ENCODE measurements at places on chromosomes 2 and 18.
A peak's percentile ranks its signal among the peaks of the same experiment; 100 is the strongest.

- no peak overlapping the region for H3K27ac ChIP-seq
- no peak overlapping the region for H3K4me3 ChIP-seq
- H3K36me3 ChIP-seq = no peaks in the 10 kb centered on the region
- DNase-seq = no peak
Measured at GRCh38 chr2:98258906-98259305, 87.3 kb upstream of the CNGA3 start.

DNA sequence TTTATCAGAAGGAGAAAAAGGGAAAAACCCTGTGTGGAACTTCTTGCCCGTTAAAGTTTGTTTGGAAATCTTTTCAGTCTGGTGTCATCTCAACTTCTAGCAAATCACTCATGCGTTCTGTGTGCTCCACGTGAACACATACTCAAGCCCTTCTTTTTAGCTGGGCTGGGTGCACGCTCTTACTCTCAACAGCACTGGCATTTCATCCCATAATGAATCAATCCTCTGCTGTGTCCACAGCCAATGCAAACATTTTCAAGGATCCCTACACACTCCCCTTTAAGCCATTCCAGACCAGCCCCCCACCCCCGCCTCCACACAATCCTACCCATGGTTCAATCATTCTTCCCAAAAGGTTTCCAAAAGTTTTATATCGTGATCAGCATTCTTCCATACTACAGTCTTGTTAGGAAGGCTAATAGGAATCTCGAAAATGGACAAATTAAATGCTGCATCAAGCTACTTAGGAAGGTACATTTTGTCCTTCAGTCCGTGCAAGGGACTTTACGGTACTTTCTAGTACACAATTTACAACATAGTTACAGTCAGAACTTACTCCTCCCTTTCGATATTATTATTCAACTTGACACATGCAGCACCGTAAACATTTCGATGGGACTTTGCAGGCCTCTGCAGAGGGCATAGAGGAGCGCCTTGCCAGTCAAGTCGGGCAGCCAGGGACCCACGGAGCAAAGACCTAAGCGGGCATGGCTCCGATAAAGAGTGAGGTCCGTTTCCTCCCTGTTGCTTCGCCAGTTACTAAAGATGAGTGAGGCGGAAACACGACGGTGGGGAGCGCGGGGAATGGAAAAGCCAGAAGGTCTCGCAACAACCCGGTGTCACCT is 1.4 kb downstream of the PTGR3 start:
- H3K4me1 ChIP-seq = peaks cover 32% of the 10 kb centered on the region
- peak overlapping the region; percentile 95 for H3K4me3 ChIP-seq
- H3K27me3 ChIP-seq = no peaks in the 10 kb centered on the region
- peak; percentile 35 for DNase-seq
- no peak overlapping the region for H3K27ac ChIP-seq

- no peaks in the 10 kb centered on the region for H3K27me3 ChIP-seq
- DNase-seq = peak; percentile 61
- peak overlapping the region; percentile 41 for H3K27ac ChIP-seq
- H3K4me1 ChIP-seq = peaks cover 7% of the 10 kb centered on the region
- peaks cover 33% of the 10 kb centered on the region for H3K36me3 ChIP-seq
- H3K4me3 ChIP-seq = no peak overlapping the region
Measured at GRCh38 chr2:215367662-215368492, 56.0 kb downstream of the ATIC start.

DNA sequence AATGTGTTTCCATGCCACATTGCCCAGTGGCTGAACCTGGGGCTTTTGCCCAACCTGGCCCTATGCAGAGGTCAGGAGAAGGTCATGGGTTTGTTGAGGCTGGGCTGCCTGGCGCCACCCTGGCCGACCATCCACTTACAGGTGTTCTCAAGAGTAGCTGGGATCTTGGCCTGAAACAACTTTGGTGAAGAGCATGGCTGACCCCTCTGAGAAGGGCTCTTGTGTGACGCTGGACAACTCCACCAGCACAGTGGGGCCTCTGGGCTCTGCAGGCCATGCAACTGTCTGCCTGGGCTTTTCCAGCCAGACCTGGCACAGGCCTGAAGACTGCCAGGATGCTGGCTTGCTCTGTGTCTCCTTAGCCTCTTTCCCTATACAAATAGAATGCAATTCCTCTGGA is 76.4 kb upstream of the ZNG1B start:
- DNase-seq = no peak
- H3K27me3 ChIP-seq = no peaks in the 10 kb centered on the region

DNA sequence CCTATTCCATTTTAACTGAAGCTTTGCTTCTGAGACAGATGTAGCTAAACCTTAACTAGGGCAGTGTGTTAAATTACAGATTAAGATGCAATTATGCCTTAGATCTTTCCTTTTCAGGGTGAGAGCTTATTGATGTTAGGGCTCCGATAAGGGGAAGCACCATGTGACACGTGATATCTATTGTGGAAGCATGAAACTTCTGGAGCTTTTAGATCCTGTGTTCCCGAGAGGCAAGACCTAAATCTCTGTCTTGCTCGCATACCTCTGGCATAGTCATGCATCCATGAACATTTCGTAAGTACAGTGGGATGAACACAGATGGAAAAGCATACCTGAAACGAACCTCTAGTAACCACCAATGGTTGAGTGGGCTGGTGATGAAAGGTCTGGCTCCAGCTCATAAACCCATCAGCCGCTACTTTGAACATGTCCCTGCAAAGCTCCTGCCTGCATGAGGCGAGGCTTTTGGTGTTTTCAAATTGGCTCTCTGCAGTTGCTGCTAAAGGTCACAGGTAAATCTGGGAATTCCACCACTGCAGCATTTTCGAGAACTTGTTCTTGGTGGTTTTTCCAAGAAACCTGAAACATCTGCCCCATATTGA is 3.7 kb upstream of the NRP2 start:
- no peaks in the 10 kb centered on the region for H3K36me3 ChIP-seq
- no peaks in the 10 kb centered on the region for H3K27me3 ChIP-seq
- H3K4me3 ChIP-seq = no peak overlapping the region

DNA sequence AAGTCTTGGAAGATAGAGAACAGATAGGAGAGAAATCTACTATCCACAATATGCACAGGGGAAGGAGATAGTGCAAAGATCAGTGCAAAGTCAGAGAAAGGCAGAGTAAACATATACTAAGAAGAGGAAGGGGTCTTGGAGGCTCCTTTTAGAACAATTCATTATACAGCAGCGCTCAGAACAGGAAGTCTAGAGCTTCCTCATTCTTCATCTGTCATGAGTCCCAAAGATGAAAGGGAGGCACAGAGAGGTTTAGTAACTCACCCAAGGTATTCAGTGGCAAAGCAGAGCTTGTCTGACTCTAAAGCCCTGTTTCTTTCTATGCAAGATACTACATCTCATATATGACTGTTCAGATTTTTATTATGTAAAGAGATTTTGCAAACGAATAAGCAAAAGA is 1.4 kb downstream of the SP110 start:
- H3K27ac ChIP-seq = no peak overlapping the region
- H3K4me1 ChIP-seq = peaks cover 5% of the 10 kb centered on the region
- H3K36me3 ChIP-seq = peaks cover 33% of the 10 kb centered on the region
- H3K4me3 ChIP-seq = no peak overlapping the region
- no peak for DNase-seq

- no peak overlapping the region for H3K27ac ChIP-seq
- H3K36me3 ChIP-seq = peaks cover 10% of the 10 kb centered on the region
- no peak for DNase-seq
- peaks cover 11% of the 10 kb centered on the region for H3K4me1 ChIP-seq
- H3K4me3 ChIP-seq = no peak overlapping the region
Measured at GRCh38 chr18:76480913-76481312, 14.1 kb downstream of the ZNF516 start.

DNA sequence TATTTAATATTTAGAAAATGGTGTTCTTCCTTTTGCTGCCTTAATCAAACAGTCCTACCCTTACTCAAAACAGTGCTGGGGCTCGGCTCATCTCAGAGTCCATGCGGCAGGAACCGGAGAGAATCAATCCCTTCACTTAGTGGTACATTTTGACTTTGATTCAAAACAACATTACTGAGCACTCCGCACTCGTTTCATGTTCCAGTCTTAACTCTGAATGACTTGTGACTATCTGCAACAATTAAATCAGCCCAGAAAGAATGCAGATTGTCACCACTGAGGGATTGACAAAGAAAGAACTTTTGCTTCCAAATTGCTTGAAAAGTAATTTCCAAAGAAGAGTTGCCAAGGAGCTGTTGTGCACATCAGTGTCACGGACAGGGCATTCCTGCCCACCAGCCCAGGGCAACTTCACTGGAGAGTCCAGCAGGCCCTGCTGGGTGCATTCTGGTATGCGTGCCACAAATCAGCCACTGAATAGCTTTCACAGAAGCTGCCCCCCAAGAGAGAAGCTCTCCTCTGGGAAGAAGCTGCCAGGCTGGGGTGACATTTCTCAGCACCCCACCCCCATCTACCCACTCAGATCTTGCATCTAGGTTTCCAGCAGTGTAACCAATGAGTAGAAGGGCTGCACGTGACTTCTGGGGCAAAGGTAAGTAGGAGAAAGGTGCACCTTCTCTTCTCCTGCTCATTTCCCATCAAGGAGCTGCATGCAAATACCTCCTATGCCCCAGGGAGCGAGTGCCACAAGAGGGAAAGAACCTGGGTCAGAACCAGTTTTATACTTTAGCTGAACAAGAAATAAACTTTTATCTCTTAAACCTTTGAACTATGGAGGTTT is 84.6 kb upstream of the ATP8B1 start:
- no peaks in the 10 kb centered on the region for H3K36me3 ChIP-seq
- H3K27me3 ChIP-seq = no peaks in the 10 kb centered on the region
- H3K4me1 ChIP-seq = peaks cover 7% of the 10 kb centered on the region
- no peak overlapping the region for H3K27ac ChIP-seq
- no peak overlapping the region for H3K4me3 ChIP-seq
- no peak for DNase-seq

DNA sequence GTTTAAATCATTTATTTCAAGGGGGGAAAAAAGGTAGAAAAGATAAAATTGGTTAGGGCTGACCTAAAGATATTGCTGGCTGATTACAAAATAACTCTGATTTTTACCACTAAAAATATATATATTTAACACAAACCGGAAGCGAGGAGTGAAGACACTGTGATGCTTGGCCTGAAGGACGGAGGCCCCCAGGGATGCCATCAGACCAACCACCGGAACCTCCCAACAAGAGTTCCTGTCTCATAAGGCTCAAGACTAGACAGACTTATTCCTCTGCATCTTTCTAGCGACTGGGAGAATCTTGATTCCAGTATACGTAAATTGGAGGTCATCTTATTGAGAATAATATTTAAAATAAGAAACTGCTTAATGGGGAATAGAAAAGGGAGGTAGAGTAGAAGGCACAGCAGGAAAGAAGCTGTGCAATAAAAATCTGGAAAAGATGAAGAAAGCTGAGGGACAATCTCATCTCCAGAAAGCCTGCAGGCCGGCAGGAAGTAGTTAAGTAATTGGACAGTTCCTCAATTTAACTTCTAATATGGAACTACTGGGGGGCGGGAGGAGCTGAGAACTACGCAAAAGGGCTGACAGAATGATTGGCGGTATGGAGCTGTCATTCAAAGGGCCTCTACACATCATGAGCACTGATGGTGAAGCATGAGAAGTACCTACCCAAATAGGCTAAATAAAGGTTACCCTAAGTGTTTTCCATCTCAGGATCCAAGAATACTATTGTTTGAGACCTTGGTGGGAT is 91.1 kb downstream of the DTNB start:
- no peak for DNase-seq
- H3K4me3 ChIP-seq = no peak overlapping the region
- H3K4me1 ChIP-seq = peaks cover 3% of the 10 kb centered on the region
- no peaks in the 10 kb centered on the region for H3K27me3 ChIP-seq

DNA sequence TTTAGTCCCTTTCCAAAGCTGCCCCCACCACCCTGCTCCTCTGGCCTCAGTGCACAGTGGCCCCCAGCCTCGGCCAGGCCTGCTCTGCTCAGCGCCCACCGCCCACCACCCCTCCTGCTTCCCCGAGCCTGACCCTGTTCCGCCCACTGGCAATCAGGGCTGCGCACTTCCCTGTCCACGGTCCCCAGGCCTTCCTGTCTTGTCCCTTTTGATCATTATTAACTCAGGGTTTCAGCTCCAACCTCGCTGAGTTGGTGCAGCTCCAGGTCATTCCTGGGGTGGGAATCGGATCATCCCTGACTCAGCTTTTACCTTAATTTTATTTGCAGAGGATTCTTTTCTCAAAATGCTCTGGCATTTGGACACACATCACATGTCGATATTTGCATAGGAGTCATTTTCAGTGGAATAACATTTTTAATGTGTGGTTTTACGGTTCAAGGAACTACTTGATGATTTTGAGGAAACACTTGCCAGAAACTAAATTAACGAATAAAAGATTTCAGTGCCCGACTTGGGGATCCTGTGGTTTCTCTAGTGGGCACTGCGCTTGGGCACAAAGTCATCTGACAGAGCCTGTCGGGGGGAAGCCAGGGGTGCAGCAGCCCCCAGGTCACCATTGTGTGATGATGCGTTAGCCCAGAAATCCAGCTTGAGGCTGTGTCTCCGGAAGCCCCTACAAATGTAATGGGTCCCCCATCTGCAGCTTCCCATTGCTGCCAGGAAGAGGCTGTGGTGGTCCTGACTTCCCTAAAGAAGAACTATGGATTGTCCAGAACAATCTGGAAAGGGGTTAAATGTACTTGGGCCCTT is 1.0 kb upstream of the ESPNL start:
- DNase-seq = no peak
- H3K27ac ChIP-seq = peak overlapping the region; percentile 85
- H3K4me3 ChIP-seq = no peak overlapping the region
- H3K27me3 ChIP-seq = peaks cover under 1% of the 10 kb centered on the region

DNA sequence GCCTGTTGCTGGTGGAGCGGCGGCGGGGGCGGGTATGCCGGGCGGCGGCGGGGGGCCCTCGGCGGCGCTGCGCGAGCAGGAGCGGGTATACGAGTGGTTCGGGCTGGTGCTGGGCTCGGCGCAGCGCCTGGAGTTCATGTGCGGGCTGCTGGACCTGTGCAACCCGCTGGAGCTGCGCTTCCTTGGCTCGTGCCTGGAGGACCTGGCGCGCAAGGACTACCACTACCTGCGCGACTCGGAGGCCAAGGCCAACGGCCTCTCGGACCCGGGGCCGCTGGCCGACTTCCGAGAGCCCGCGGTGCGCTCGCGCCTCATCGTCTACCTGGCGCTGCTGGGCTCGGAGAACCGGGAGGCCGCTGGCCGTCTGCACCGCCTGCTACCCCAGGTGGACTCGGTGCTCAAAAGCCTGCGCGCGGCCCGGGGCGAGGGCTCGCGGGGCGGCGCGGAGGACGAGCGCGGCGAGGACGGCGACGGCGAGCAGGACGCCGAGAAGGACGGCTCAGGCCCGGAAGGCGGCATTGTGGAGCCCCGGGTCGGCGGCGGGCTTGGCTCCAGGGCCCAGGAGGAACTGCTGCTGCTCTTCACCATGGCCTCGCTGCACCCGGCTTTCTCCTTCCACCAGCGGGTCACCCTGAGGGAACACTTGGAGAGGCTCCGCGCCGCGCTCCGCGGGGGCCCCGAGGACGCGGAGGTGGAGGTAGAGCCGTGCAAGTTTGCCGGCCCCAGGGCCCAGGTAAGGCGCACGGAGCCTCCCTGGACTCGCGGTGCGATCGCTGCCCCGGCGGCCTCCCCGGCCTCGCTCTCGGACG is 1.0 kb downstream of the ZCCHC2 start:
- H3K4me1 ChIP-seq = peaks cover 2% of the 10 kb centered on the region
- H3K27ac ChIP-seq = no peak overlapping the region
- H3K36me3 ChIP-seq = no peaks in the 10 kb centered on the region
- no peaks in the 10 kb centered on the region for H3K27me3 ChIP-seq

GRCh38 chr2:127577503-127577902 is 42.0 kb downstream of the MYO7B start:
- H3K27ac ChIP-seq = no peak overlapping the region
- no peaks in the 10 kb centered on the region for H3K36me3 ChIP-seq
- peaks cover 4% of the 10 kb centered on the region for H3K4me1 ChIP-seq
- H3K27me3 ChIP-seq = peaks cover 13% of the 10 kb centered on the region
- H3K4me3 ChIP-seq = no peak overlapping the region

- H3K27ac ChIP-seq = no peak overlapping the region
- peaks cover 21% of the 10 kb centered on the region for H3K4me1 ChIP-seq
- H3K4me3 ChIP-seq = no peak overlapping the region
- no peak for DNase-seq
- H3K36me3 ChIP-seq = no peaks in the 10 kb centered on the region
Measured at GRCh38 chr2:28387082-28387960, 5.3 kb upstream of the FOSL2 start.

Data from mesenchymal stem cell (in vitro differentiated cells and primary cell).